ENCODE measurements at places on chromosomes 4 and X. TPM values are rescaled to one million over a fixed set of nuclear protein-coding genes. Genes with fewer than 3 reads are reported as not detected.

GRCh38 chrX:150405576-150405975, 42.5 kb downstream of the MAMLD1 start:
- no peak for DNase-seq

DNA sequence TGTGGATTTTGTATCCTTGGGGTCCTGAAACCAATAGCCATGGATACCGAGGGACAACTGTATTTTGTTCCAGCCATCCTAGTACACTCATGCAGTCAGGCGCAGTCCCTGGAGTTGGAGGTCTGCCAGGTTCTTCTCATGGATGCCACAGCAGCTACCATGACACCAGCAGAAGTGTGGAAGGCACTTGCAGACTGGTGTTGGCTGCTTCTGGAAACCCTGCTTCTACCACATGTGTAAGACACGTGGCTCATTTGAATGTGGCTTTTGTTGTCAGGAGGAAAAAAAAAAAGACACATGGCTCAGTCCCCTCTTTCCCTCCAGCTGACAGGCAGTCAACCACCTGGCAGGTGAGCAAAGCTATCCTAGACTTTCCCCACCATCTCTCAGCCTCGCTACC, 19.4 kb downstream of the DRD5 start:
- no peak for DNase-seq

- no peak for DNase-seq
These were observed 551.5 kb upstream of the PITX2 start for GRCh38 chr4:111174331-111174730.

DNA sequence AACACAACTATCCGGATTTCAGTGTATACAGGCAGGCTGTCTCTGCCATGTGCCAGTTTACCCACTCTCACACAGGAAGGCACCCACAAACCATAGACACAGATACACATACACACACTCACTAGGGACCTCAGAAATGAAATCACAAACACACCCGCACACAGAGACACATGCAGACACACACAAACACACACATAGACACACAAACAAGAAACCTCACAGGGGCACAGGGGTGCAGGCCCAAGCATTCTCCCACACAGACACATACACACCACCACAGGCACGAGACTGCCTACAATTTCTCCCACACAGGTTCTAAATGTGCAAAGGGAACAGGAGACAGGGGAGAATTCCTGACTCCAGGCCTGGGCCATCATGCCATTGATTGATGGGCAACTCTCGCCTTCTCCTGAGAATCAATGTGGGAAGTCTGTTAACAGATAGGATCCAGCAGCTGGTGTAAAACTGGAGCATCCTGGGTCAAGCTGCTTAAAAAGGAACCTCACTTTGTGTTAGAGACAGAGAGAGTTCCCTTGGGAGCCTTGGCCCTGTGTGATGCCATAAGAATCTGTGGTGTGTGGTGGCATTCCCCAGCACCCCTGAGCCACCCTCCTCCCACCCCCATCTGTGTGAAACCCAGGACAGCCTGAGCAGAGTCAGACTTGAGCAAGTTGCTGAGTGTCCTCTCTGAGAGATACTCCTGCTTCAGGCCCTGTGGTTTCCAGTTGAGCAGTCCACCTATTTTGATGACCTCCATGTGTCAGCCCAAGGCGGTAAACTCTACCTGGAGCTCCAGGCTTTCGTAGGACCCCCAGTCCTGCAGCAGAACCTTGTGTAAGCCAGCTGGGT, 33.9 kb downstream of the NBDY start:
- DNase-seq, result no peak

- DNase-seq, result no peak
These were observed 110.4 kb downstream of the FRAS1 start for GRCh38 chr4:78167510-78167909.

- no peak for DNase-seq
These were observed 233.3 kb upstream of the EDNRA start for GRCh38 chr4:147247579-147247978.

DNA sequence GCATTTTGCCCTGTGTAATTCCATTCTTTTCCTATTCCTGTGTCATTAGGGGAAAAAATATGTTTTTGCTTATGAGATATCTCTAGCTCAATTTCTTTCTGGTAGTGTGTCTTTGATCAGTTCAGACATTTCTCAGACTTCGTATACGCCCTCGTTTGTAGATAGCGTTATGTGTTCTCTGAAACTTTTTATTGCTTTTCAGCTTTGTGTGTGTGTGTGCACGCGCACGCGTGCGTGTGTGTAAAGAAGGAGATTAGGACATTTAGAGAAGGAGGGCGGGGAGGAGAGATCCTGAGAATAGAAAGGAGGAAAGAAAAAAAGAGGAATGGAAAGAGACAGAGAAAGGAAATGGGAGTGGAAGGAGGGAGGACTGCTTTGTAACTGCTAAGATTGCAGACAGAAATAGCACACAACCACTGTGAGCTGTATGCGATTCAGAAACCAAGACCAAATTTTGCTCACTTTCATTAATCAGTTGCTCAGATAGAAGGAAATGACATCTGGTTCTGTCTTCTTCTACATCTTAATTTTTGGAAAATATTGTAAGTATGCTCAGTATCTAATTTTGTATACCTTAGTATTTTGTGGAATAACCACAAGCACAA, at the start of gene RXFP1:
TSS of gene RXFP1 (plus strand) at position 399 of the 605 bp plus-strand sequence. CDS start at position 494, 95 bp downstream.
- DNase-seq, result no peak

GRCh38 chr4:8701126-8702019, 108.8 kb downstream of the CPZ start:
- DNase-seq, result no peak

DNA sequence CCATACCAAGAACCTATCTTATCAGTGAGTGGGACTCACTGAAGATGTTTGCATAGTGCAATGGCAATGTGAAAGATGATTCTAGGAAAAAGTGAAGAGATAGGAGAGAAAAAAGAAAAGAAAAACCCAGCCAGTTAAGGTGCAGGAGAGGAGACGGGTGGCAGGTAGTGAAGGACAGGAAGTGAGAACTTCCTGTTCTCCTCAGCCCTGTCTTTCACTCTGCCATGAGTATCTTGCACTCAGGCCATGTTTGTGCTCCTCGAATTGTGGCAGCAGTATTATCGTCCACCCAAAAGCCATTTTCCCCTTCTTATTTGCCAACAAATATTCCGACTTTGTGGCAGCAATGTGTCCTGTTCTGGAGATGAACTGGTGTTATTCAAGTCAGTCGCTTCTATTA, 8.6 kb upstream of the ENPEP start:
- no peak for DNase-seq

GRCh38 chrX:20637351-20637750, 370.6 kb upstream of the RPS6KA3 start:
- no peak for DNase-seq

- DNase-seq, result no peak
These were observed 43.6 kb upstream of the UPRT start for GRCh38 chrX:75230296-75230695.

DNA sequence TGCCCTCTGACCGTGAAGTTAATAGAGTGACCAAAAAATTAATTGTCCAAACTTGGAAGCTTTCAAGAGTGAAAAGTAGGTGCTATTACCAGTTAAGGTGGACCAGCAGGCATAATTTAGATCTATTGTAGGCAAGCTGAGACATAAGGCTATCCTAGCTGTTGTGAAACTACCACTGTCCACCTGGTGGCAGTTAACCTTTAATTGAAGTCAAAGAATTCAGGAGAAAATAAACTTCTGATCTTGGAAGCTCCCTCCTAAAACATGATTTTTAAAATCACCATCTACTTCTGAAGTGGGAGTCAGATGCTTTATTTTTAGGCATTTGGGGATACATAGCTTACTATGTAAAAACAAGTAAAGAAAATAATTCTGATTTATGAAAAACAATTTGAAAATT, 636.3 kb upstream of the HTR2C start:
- no peak for DNase-seq

DNA sequence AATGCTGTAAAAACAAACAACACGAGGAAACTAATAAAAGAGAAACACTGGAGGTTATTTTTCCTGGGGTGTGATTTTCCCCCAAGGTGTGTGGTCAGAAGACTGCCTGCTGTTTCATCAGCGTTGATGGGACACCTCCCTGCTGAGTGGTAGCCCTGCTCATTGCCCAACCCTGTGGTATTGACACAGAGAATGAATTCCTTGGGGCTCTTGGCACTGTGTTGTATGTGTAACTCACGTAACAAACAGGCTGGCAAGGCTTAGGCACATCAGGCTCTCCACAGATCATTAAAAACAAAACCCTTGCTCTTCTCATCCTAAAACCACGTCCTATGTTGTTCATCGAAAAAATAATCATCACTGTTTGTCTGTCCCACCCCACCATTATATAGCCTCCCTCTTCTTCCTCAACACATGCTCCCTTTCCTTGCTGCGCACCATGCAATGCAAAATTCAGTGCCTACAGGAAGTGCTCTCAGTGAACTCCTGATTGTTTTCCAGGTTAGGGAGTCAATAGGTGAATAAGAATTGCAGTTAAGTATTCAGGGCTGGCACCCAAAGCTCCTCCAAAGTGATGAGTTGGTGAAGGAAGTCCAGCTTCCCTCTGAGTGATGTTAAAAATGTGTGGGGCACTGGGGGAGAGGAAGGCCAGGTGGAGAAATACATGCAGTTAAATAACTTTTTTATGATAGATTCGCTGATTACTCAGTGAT, 11.4 kb upstream of the PUDP start:
- DNase-seq, result no peak

GRCh38 chrX:750263-750662, 119.7 kb downstream of the SHOX start:
- no peak for DNase-seq

DNA sequence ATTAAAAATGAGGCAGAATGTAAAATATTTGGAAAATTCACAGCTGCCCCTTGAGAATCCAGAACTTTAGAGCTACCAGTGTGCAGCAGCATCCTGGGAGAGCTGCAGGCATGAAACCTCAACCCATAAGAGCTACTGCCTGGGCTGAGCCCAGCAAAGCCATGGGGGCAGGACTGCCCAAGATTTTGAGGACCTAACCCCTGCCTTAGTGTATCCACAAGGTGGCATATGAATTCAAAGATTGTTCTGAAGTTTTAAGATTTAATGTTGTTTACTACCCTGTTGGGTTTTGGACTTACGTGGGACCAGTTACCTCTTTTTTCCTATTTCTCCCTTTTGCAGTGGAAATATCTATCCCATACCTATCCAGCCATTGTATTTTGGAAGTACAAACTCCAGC, 26.4 kb downstream of the CASP6 start:
- no peak for DNase-seq

DNA sequence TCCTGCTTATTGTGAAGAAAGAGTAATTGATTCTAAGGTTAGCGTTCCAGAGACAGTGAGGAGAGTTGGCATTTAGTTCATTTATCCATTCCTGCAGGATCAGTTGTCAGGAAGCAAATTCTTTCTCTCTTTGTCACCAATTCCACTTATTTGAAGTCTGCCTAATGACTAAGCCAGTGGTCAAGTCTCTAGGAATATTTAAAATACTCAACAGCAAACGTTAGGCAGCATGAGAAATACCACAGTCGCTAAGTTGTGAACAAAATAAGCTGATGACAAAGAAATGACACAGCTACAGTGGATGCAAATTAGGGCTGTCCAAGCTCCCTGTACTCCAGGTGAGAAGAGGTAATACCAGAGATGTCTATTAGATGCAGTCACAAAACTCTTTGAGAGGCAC, 6.6 kb upstream of the MAGEB17 start:
- no peak for DNase-seq

DNA sequence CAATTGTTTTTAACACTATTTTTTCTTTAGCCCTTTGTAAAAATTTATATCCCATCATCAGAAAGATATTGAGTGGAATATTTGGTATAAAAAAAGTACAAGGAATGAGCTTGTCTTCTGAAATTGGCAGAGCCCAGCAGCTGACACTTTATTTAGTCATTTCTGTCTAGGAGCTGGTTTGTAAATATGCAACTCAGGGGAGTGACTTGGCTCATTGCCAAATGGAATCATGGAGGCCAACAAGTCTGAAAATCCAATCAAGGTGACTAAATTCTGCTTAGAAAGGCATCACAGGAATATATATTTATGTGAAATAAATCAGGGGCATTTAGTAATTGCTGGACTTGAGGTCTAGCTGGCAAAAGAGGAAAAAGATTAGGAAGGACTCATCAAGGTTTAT, 74.4 kb downstream of the OTC start:
- DNase-seq, result no peak

DNA sequence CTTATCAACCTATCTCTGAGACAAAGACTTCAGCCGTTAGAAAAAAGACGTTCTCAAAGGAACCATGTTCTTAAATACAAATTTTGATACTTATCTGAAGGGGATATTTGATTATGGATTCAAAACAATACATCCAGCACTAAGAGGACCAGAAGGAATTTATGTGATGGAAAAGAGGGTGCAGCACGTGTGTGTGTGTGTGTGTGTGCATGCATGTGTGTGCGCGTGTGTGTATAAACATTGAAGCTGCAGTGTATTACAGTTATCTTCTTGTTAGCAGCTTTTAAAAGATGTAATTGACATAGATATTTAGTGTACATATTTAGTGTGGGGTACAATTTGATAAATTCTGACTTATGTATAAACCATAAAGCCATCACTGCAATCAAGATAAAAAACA, 44.9 kb downstream of the ANK2 start:
- no peak for DNase-seq

GRCh38 chr4:42633605-42634388, 23.1 kb downstream of the ATP8A1 start:
- no peak for DNase-seq

DNA sequence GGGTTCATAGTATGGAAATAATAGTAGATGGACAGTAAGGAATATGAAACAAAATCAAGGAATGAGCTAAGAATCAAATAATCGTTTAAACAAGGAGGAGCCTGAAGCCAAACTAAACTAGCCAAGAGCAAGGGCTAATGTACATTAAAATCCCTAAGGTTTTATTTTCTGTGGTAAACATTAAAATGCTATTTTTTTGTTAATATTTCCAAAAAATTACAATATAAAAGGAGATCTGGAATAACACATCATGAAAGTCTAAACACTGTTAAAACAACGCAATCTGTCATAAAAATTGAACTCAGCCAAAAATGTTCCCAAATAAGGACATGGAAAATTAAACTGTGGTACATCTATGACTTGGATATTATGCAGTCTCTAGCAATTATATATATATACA, 188.2 kb downstream of the RNF150 start:
- no peak for DNase-seq

DNA sequence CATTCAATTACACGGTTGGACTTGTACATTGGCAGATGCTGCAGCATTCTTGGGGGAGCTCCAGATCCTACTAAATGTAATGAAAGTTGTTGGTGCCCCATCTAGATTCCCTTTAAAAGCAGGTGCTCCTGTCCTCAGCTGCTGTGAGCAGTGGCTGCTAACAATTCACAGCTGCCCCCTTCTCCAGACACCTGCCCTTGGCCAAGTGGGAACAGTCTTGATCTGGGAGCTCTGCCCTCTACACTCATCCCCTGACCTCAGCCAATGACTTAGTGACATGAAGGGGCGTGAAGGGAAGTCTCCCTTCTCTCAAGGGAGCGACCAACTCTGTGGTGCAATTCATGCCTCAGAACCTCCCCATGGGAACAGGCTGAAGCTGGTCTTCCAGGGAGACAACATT, 125.7 kb downstream of the EIF4E start:
- no peak for DNase-seq

Gene GYPE
- not detected for total RNA-seq

Gene PLXNB3
- 2.9 TPM for total RNA-seq

Gene GAGE1
- total RNA-seq, result not detected

Gene SYTL5
- not detected for total RNA-seq

Gene AREG
- total RNA-seq, result 15.0 TPM

Gene PASD1
- total RNA-seq, result not detected

Gene TAF7L
- total RNA-seq, result not detected

Gene HMX1
- not detected for total RNA-seq

Gene CDKL2
- 0.67 TPM for total RNA-seq

Gene PPEF1
- total RNA-seq, result 0.39 TPM

Gene CAPN6
- not detected for total RNA-seq
